Activated naive CD8-positive, alpha-beta T cell treated with anti-CD3 and anti-CD28 coated beads, Interleukin-2, amount 10 ng/mL, durations not matched to agents 7 days and 5 days (primary cell): ENCODE measurements at places on chromosomes 6 and 20. TPM values are rescaled to one million over a fixed set of nuclear protein-coding genes. Genes with fewer than 3 reads are reported as not detected.

GPSM3 gene
- total RNA-seq, result 251 TPM

CEP250 gene
- 84.5 TPM for total RNA-seq

DNA sequence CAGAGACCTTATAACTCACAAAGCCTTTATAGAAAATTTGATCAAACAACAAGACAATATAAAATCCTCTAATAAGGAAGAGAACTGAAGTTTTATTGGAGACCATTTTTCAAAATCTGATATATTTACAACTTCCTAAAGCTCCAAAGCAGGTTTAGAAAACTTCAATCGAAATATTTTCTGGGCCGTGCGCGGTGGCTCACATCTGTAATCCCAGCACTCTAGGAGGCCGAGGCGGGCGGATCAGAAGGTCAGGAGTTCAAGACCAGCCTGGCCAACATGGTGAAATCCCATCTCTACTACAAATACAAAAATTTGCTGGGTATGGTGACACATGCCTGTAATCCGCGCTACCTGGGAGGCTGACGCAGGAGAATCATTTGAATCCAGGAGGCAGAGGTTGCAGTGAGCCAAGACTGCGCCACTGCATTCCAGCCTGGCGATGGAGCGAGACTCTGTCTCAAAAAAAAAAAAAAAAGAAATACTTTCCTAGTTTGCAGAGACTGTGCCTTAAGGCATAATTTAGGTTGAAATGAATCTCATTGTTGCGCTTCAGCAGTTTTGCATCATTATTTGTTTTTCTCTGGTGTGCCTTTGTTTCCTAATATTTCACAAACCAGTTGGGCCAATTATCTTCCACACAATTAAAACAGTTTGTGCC, 60.6 kb upstream of the ASIP start:
- no peak for DNase-seq

REM1 gene
- not detected for total RNA-seq

- no peak for DNase-seq
These were observed 31.4 kb downstream of the ACSS2 start for GRCh38 chr20:34907616-34908469.

FAXC gene
- not detected for total RNA-seq

- no peak for DNase-seq
These were observed 117.6 kb upstream of the CCN2 start for GRCh38 chr6:132068766-132069165.

DNA sequence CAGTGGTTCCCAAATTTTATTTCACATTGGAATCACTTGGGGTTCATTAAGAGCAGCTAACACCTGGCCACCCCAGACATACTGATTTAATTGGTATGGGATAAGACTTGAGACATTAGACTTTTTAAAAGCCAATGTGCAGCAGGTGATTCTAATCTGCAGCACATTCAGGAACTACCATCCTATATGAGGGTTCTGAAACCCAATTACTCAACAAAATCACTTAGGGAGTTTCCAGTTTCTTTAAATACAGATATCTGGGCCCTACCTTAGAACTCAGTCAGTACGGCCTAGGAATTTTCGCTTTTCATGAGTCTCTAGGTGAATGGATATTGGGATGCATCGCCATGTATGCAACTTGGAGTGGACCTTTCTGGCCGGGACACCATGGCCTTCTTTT, 24.0 kb upstream of the L3MBTL3 start:
- no peak for DNase-seq

DNA sequence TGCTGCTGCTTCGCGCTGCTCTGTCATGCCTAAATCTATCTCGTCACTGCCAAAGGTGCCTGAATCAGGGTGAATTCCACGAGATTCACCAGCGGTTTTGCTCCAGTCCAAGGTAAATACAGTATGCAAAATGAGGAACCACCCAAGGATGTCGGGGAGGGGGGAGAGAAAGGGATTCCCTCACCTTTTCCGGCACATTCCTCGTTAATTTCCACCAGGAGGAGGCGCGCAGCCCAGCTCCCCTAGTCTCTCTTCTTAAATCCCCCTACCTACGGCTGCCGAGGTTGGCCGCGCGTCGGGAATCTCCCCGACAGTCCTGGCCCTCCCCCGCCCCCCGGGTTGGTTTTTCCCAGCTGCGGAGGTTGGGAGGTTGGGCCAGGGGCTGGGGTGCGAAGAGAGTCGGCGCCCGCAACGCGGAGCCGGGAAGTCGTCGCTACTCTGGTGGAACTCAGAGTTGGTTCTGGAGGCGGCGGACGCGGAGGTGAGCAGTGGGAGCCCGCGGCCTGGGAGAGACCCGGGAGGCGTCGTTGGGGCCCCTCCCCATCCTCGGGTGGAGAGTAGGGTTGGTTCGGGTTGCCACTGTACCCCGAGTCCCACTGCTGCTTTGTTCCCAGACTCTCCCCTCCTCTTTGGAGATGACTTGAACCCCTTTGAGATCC, at the start of gene TPBG:
Gene TPBG, plus strand, starts transcription at position 390 of the 659 bp plus-strand sequence. CDS start 1,145 bp downstream, outside the sequence.
- peak; percentile 28 for DNase-seq

- no peak for DNase-seq
These were observed 31.5 kb upstream of the EDN3 start for GRCh38 chr20:59268870-59269269.

- no peak for DNase-seq
These were observed 284.7 kb downstream of the CDH26 start for GRCh38 chr20:60242836-60243505.

AIF1 gene
- 118 TPM for total RNA-seq

NELFE gene
- 62.5 TPM for total RNA-seq

DNA sequence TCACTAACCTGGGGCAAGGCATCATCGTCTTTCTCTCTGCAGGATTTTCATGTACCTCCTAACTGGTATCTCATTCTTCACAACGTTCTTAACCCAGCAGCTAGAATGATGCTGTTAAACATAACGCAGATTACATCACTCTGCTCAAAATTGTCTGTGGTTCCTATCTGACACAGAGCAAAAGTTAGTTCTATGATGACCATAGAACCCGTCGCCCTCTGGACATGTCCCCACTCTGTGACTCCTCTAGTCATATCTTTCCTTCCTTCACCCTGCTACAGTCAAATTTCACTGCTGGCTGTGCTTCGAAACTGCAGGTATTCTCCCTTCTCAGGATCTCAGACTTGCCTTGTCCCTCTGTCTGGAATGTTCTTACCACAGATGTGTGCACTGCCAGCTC, 87.4 kb upstream of the TPD52L1 start:
- DNase-seq, result no peak

SLC26A8 gene
- total RNA-seq, result not detected

DNA sequence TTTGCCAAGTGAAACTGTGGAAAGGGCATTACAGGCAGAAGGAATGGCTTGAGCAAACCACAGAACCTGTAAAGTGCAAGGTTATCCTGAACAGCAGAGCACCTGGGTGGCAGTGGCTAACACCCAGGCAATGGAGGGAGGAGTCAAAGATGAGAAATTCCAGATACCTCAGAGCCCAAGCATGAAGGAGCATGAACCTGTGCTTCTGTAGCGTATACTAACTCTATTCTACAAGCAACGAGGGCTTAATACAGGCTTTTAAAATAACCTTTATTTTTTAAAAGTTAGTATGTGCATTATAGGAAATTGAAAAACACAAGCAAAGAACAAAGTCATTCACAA, 77.0 kb downstream of the CNBD2 start:
- no peak for DNase-seq

GRCh38 chr20:59152559-59153354, 10.9 kb upstream of the ZNF831 start:
- no peak for DNase-seq

MCCD1 gene
- total RNA-seq, result not detected

GRCh38 chr20:57959018-57959417, 249.2 kb upstream of the PMEPA1 start:
- no peak for DNase-seq

DNA sequence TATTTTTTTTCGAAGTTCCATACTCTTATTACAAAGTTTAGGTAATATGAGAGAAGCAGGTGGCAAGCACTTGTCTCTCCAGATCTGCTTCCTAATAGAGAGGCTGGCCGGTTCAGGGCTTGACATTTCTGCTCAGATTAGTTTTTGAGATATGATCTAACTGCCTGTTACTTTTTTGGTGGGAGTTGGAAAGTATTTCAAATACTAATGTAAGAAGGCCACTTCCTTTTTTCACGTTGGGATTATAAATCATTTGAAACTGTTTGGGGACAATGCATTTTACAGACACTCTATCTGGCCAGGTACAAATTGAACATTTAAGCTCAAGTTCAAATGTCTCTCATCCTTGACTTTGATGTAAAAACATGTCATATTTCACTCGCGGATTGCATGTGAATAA, 222.1 kb upstream of the SULF2 start:
- no peak for DNase-seq

OPRM1 gene
- not detected for total RNA-seq

- no peak for DNase-seq
These were observed 31.8 kb upstream of the PHACTR3 start for GRCh38 chr20:59572515-59572914.

RBPJL gene
- not detected for total RNA-seq

GRCh38 chr20:17767624-17768023, 67.9 kb downstream of the BANF2 start:
- DNase-seq, result no peak

FAM162B gene
- not detected for total RNA-seq

DNA sequence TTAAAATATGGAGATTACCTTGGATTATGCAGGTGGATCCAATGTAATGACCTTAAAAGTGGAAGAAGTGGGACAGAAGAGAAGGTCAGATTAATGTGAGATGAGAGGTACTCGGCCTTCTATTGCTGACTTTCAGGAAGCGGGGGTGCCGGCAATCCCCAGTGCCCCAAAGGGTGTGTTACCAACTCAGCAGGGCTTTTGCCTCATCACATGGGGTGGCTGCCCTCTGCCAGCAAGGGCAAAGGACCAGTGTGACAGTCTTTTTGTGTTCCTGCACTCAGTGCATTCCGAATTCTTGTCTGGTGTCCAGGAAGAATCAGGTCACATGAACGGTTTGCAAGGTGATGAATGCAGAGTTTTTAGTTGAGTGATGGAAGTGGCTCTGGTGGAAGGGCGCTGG, 624.2 kb downstream of the COL12A1 start:
- DNase-seq, result no peak

BTNL2 gene
- total RNA-seq, result not detected

GRCh38 chr6:165581678-165582077, 81.4 kb downstream of the PDE10A start:
- no peak for DNase-seq

- no peak for DNase-seq
These were observed at the start of gene SYCP2L for GRCh38 chr6:10886691-10887502. TSS of gene SYCP2L (plus strand) at chr6:10887052. CDS start at chr6:10887127, 75 bp downstream.

C4A gene
- total RNA-seq, result 6.7 TPM

GRCh38 chr6:128963561-128963960, 80.6 kb downstream of the LAMA2 start:
- DNase-seq, result no peak

KIAA0408 gene
- total RNA-seq, result 3.1 TPM

- DNase-seq, result no peak
These were observed 79.8 kb downstream of the NFATC2 start for GRCh38 chr20:51462566-51463276.

- no peak for DNase-seq
These were observed 67.6 kb downstream of the B3GAT2 start for GRCh38 chr6:70889270-70889669.
